Activated CD4-positive, alpha-beta T cell treated with anti-CD3 and anti-CD28 coated beads, Interleukin-2, amount 50 U/mL, for 24 hours (primary cell): ENCODE measurements at places on chromosomes 12 and 14.

DNA sequence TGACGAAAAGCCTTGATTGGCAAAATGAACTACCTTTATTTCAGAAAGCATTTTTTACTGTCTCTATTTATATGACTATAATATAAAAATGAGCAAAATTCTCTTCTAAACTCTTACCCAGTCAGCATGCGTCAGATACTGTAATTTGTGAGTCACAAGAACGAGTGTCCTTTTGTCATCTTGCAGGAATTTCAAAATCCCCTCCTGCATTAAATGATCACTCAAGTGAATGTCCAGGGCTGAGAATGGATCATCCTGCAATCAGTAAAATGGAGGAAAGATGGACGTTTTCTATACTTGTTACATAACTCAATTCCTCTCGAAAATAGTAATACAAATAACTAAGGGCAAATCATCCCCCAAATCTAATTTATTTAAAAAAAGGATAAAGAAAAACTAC is 77.7 kb upstream of the KCNJ8 start:
- DNase-seq, result no peak

DNA sequence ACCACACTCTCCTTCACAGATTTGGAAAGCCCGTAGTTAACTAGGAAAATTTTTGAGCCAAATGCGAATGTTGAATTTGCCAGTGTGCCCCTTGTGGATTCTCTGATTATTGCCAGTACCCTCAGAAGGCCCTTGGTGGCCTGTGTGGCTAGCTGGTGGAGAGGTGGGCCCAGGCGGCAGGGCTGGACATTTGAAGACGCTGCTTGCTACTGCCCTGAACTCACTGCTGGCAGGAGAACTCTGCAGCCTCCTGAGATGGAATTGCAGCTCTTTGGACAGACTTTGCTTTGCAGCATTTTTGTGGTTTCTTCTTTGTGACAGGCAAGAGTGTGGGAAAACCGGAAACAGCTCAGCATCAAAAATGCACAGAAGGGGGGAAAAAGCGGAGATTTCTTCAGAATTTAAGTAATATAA is 97.6 kb downstream of the TGFB3 start:
- no peak for DNase-seq

DNA sequence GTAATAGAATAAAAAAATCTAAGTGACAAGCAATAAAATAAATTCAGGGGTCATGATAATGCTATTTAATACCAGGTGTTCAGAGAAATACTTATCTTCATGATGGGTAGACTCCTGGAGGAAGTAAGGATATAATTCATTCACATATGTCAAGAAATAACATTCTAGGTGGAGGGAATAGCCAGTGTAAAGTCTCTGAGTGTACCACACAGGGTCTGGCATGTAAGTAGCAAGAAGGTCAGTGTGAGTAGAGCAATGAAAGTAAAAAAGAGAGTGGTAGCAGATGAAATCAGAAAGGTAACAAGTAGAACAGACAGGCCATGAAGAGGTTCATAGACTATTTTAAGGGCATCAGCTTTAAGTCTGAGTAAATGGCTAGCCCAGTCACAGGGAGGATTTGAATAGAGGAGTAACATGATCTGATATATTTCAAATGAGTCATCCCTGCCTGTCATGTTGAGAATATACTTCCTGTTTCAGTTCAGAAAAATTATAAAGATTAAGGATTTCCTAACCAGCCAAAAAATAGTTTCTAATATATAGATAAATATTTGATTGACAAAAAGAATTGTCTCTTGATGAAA is 519.9 kb downstream of the C12orf50 start:
- no peak for DNase-seq

GRCh38 chr14:31106768-31107167 is 80.6 kb upstream of the STRN3 start:
- no peak for DNase-seq

GRCh38 chr14:87748558-87748957 is 244.4 kb downstream of the GALC start:
- no peak for DNase-seq

GRCh38 chr12:59734371-59734770 is 138.5 kb downstream of the SLC16A7 start:
- no peak for DNase-seq

GRCh38 chr12:113766131-113766878 is 199.8 kb downstream of the RBM19 start:
- no peak for DNase-seq

- no peak for DNase-seq
Observed at GRCh38 chr12:131991816-131992430, 42.2 kb downstream of the EP400 start.

GRCh38 chr12:3631759-3632158 is 121.2 kb downstream of the CRACR2A start:
- DNase-seq, result no peak
